ENCODE measurements at places on chromosomes 1 and 21.

GRCh38 chr1:116943438-116943837, 33.7 kb downstream of the PTGFRN start:
- no peak for DNase-seq

GRCh38 chr1:223156343-223156742, 13.3 kb upstream of the TLR5 start:
- DNase-seq = no peak

DNA sequence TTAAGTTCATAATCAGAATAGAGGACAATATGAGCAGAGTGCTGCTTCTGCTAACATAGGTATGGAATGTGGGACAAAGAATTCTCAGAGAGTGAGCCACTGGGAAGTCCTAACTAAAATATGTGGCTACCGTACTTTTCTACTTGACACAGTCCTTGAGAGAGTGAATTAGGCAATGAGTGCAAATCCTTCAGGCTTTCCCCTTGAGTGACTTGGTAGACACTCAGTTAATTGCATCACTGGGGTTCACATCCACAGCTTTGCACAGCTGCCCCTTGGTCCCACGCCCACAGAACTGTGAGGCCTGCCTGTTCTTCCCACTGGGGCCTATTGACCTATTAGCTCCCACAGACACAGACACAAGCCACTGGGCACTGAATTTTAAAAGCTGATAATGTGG, 40.5 kb upstream of the PAXBP1 start:
- DNase-seq = no peak

GRCh38 chr1:231421546-231421970, 529 bp downstream of the EGLN1 start:
- peak; percentile 43 for DNase-seq

- no peak for DNase-seq
These were observed 4.3 kb downstream of the GPR88 start for GRCh38 chr1:100542285-100542684.

DNA sequence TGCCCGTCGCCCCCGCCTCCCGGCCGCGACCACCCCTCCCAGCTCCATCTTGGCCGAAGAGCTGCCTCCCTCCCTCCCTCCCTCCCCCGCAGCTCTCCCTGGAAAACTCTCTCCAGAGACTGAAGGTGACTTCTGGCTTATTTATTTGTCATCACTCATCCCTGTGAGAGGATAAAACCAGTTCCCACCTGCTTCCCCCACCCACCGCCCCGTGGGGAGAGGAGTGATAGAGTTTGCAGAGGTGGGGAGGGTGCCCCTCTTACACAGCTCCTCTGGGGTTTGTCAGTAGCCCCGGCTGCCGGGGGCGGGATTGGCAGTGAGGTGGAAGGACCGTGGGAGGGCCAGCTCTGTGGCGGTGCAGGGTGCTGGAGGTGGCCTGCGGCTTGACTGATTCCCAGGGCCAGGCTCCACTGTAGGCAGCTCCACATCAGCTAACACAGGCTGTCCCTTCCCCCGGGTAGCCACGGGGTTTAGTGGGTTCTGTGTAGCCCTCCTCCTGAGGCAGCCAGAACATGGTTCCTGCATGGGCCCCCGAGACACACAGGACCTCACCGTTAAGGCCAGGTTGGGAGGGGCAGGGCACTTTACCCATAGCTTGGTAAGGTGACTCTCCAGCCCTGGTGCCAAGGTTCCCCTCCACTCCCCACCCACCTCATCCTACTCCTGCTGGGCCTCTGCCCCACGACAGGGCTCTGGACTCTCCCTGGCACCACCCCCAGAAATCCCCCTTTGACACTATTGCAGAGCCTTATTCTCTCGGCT, 62.2 kb downstream of the ELK4 start:
- no peak for DNase-seq

GRCh38 chr1:47682786-47683350, 245.0 kb downstream of the FOXD2 start:
- no peak for DNase-seq

DNA sequence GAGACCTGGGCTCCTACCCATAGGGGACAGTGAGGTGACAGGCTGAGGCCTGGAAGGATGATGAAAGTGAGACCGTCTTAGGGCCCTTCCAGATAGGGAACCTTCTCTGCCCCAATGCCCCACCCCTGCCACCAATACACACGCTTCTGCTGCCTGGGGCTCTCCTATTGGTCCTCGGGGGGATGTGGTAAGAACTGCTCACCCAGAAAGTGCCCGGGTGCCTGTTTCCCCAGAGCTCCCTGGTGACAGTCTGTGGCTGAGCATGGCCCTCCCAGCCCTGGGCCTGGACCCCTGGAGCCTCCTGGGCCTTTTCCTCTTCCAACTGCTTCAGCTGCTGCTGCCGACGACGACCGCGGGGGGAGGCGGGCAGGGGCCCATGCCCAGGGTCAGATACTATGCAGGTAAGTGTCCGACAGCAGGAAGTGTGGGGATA, 948 bp downstream of the SEMA4A start:
- DNase-seq = no peak

- no peak for DNase-seq
These were observed 296.4 kb downstream of the PTPRU start for GRCh38 chr1:29532751-29533150.

DNA sequence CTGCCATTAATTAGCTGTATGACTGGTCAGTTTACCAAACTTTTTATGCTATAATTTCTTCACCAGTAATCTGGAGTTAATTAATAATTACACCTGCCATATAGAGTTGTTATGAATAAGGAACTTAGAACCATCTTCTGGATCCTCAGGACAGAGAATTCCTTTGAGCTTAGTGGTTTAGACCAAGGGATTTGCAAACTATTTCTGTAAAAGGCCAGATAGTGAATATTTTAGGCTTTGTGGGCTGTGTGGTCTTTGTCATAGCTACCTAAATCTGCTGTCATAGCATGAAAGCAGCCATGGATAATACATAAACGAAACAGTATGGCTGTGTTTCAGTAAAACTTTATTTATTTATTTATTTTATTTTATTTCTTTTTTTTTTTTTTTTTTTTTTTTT, 9.0 kb downstream of the TIMM17A start:
- DNase-seq = peak; percentile 75

DNA sequence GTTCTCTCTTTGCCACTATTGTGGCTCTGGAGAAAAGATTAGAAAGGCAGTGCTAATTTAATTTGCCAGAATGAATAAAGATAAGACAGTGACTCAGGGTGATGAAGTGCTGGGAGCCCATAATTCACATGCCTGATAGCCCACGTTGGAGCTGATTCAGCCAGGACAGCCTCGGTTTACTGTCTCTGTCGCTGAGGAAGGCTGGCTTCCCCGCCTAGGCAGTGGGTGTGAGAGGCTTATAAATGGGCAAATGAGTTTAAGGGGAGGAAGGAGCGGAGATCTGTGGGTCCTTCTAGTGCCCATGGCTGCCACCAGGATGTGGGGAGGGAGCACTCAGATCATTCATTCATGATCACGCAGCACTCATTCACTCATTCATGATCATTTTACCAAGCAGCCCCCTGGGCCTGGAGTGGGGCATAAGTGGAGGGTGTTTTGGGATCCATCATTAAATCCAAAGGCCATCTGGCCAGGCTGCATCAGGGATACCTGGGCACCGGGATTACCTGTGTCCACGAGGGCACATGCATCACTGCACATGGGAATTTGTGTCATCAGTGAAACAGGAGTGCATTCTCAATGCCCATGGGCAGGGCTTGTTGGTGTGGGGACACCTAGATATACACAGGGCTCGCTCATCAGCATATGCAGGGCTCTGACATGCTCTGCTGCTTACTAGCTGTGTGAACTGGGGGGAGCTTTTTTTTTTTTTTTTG, 315.4 kb downstream of the MATN1 start:
- DNase-seq = peak; percentile 40

All from fibroblast of skin of right quadriceps (primary cell).